CD4-positive, alpha-beta T cell treated with Interferon alpha-2 for 1 hour (primary cell): ENCODE measurements at places on chromosomes 6 and 20.

GRCh38 chr20:33850159-33850558 lies 39.0 kb downstream of the CHMP4B start:
- no peak for DNase-seq

DNA sequence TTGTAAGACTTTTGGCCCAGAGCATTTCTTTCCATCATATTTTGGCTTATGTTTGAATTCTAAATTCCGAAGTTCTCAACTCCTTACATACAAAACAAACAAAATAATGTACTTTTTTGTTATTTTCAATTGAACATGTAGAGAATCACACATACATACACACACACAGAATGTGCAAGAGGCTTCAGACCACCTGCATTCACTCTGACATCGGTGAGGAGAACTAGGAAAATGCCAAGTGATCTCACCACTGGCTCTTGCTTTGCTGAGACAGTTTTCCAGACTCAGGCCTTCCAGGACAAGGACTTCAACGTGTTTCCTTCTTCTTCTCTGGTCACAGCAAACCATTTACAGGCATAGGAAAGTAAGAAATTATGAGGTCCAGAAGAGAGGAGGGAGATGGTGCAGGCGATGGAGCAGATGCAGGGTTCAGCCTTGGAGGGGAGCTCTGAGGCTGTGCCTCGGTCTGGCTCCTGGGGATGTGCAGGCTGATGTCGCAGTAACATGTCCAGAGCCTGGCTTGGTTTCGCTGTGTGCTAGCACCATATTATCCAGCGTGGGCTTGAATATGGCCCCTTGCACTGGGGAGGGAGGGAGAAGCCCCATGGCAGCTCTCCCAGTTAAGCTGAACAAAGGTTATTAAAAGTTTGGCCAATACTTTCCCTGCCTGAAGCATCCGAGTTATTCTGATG lies 93.4 kb downstream of the DACT2 start:
- DNase-seq, result no peak

DNA sequence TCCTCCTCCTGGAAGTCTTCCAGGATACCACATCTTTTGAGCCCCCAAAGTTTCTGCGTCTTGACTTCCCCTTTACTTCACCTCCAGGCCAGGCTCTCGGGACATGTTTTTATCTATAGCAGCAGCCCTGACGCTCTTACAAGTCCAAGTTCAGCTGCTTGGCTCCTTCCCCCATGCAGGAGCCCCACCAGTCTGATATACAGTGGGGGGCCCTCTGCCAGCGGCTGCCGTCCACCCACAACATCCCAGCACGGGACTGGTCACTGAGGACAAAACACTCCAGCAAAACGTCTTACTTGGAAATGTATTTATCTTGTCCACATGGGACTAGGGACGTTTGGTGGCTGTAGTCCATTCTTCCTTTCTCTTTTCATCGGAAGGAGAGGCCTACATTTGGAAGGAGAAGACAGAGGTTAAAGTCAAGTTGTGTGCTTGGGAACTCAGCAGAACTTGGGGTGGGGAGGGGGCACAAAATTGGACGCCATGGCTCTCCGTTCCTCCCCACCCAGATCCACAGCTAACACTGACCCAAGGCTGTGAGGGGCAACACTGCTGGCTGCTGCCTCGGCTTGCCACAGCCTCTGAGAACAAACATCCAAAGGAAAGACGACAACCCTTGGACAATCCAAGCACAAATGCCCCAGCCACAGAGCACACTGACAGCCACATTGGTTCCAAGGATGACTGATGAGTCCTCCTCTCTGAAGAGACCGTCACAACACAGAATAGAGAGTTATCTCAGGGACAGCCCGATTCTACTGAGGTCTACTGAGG lies 79.2 kb downstream of the PRND start:
- DNase-seq, result no peak

DNA sequence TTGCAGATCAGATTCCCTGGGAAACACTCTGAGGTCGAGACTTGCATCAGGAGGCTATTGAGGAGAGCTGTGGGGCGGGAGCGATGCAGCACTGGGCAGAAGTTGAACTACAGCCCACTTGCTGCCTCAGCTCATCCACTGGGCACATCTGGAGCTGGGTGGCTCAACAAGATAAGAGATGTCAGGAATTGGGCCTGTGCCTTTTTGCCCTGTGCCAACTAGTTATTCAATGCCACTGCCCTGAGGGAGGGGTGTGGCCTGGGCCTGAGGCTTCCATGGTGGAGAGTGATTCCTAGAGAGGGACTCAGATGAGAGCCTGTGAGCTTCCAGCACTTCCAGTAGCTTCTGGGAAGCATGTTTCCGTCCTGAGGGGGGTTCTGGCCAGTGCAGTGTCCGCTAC lies 32.7 kb downstream of the BRPF3 start:
- DNase-seq, result no peak

- DNase-seq, result no peak
These were observed 14.2 kb downstream of the SMPDL3A start for GRCh38 chr6:122803171-122803661.
